Esophagus muscularis mucosa (tissue), 4 donors: ENCODE measurements at places on chromosomes 1 and 21. TPM values are rescaled to one million over a fixed set of nuclear protein-coding genes. Genes with fewer than 3 reads are reported as not detected.

Gene INKA2
- 4.0 TPM for total RNA-seq

Gene FALEC
- total RNA-seq = not detected

Gene SHISAL2A
- 0.17 TPM for total RNA-seq

Gene PCBP3
- total RNA-seq = 7.5 TPM

Gene PCSK9
- total RNA-seq = 0.29 TPM

Gene NRDC
- 61.5 TPM for total RNA-seq

Gene ZMYM4
- total RNA-seq = 27.2 TPM

Gene RNF186
- not detected for total RNA-seq

Gene SPRR2A
- total RNA-seq = not detected

Gene RGS8
- 0.06 TPM for total RNA-seq

Gene DNASE2B
- total RNA-seq = not detected

Gene FCRL5
- not detected for total RNA-seq

Gene NCAM2
- total RNA-seq = 7.5 TPM

- H3K27ac ChIP-seq = peak overlapping the region; percentile 92
- peak overlapping the region; percentile 79 for H3K4me3 ChIP-seq
- peaks cover 18% of the 10 kb centered on the region for H3K4me1 ChIP-seq
- H3K36me3 ChIP-seq = peaks cover 8% of the 10 kb centered on the region
- H3K27me3 ChIP-seq = no peaks in the 10 kb centered on the region
Observed at GRCh38 chr1:62436039-62436465, 797 bp upstream of the USP1 start.

- no peak overlapping the region for H3K27ac ChIP-seq
- H3K27me3 ChIP-seq = no peaks in the 10 kb centered on the region
- H3K36me3 ChIP-seq = no peaks in the 10 kb centered on the region
- no peaks in the 10 kb centered on the region for H3K4me1 ChIP-seq
- DNase-seq = no peak
- no peak overlapping the region for H3K4me3 ChIP-seq
Observed at GRCh38 chr1:90282811-90283210, 287.9 kb downstream of the ZNF326 start.

DNA sequence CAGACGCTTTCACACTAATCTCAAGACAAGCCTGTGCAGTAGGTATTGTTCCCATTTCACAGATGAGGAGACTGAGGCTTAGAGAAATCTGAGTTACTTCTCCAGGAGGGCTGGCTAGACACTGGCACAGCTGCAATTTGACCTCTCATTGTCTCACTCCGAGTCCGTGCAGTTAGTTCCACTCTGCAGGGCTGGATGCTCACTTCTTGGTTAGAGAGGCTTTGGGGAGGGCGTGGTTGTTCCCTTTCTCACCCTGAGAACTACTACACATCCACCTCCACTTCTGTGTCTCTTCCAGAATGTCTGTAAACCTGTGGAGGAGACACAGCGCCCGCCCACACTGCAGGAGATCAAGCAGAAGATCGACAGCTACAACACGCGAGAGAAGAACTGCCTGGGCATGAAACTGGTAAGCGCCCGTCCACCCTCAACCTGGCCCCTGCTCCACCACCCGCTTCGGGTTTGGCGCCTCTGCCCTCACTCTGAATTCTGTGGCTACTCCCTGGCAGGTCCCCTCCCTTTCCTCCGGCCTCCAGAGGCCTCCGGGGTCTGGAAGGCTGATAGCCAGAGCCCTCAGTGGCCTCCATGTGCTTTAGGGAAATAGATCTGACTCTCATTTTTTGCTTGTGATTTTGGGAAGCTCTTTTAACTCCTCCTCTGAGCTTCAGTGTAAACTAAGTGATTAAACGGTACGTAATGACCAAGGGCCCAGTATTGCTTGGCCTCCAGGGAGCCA is 29.1 kb downstream of the EIF2D start:
- no peaks in the 10 kb centered on the region for H3K27me3 ChIP-seq
- no peaks in the 10 kb centered on the region for H3K36me3 ChIP-seq
- DNase-seq = no peak
- no peak overlapping the region for H3K4me3 ChIP-seq
- H3K27ac ChIP-seq = no peak overlapping the region

DNA sequence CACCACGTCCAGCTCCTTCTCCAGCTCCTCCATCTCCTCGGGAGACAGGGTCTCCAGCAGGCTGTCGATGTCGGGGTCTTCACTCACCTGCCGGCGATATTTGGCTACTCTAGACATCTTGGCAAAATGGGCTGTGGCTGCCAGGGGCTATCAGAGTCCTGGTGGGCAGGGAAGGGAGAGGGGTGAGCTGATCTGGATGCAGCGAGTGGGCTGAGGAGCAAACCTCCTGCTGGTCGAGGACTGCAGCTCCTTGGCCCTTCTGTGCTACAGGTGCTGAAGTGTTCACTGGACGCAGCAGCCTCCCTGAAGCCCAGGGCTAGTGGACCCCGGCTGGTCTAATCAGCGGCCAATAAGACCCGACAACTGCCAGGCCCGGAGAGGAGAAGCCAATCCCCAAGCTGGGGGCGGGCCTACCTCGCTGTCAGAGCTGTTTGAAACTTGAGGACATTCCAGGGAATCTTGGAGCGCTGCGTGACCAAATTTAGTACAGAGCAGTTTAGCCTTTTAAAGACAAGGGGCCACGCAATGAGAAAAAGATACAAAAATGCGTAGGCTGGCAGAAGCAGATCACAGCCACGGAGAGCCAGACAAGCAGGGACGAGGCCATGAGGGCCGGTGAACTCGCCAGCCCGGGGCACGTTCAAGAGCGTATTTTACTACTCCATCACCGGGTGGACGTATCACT is at the start of gene LMOD1:
TSS of gene LMOD1 (minus strand) at position 325 of the 685 bp plus-strand sequence. CDS start at position 117, 208 bp downstream.
- no peaks in the 10 kb centered on the region for H3K27me3 ChIP-seq
- DNase-seq = peak; percentile 97
- H3K27ac ChIP-seq = peak within 1 kb of the TSS; percentile 95
- peak within 1 kb of the TSS; percentile 84 for H3K4me3 ChIP-seq
- H3K4me1 ChIP-seq = peaks cover 33% of the 10 kb centered on the region

GRCh38 chr1:241894016-241894415 is 46.0 kb downstream of the EXO1 start:
- H3K4me3 ChIP-seq = no peak overlapping the region
- no peak overlapping the region for H3K27ac ChIP-seq
- H3K36me3 ChIP-seq = no peaks in the 10 kb centered on the region

GRCh38 chr21:36265431-36265830 is 54.6 kb upstream of the MORC3 start:
- DNase-seq = no peak
- H3K4me1 ChIP-seq = no peaks in the 10 kb centered on the region
- H3K4me3 ChIP-seq = no peak overlapping the region
- no peaks in the 10 kb centered on the region for H3K27me3 ChIP-seq

DNA sequence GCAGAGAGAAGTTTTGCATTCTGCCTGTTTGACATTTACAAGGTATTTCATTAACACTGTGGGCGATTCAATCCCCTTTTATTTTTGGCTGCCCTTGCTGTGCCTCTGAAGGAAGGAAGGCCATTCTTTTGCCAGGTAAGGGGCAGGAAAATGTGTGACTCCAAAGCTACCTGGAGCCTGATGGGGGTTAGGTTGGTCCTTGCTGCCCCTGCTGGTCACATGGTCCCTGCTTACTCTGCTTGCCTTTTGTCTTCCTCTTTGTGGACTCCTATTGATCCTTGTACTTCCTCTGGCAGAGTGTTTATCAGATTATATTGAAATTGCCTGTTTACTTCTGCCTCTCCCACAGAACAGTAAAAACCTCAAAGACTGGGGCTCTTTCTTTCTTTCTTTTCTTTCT is 65.7 kb downstream of the ST6GALNAC3 start:
- no peak for DNase-seq
- H3K27ac ChIP-seq = peak overlapping the region; percentile 16

DNA sequence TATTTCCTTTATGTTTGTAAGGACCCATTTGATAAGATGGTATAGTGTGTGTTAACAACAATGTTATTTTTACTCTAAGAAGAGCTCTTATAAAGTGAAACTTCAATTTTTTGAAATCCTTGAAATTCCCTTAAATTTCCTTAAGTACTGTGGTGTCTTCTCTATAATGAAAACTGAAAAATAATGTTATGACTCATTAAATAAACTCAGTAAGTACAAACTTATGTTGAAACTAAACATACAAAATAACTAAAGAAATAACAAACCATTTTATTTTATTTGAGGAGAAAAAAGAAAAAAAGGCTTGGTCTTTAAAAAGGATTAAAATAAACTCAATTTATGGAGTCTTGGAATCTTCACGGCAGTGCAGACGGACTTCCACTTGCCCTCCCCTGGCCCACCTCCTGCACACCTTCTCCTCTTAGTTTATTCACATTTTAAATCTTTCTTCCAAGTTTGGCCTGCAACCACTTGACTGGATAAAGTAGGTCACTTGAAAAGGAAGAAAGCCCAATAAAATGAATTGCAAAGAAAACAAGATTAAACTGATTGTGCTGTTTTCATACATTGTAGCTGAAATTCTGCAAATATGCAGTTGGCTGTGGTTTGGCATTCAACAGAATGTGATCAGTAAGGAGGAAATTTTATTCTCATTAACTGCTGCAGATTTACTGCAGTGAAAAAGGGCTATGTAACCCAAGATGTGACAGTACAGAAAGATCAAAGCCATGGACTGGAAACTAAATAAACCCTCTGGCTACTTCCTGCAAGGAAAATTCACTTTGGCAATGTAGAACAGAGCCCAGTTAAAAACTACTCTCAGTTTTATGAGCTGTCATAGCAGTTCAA is 48.5 kb upstream of the SCYL3 start:
- H3K36me3 ChIP-seq = peaks cover 12% of the 10 kb centered on the region
- no peak overlapping the region for H3K4me3 ChIP-seq
- no peak overlapping the region for H3K27ac ChIP-seq
- peaks cover 6% of the 10 kb centered on the region for H3K4me1 ChIP-seq
- H3K27me3 ChIP-seq = no peaks in the 10 kb centered on the region

- H3K27ac ChIP-seq = no peak overlapping the region
- DNase-seq = no peak
- no peak overlapping the region for H3K4me3 ChIP-seq
- peaks cover 17% of the 10 kb centered on the region for H3K4me1 ChIP-seq
- no peaks in the 10 kb centered on the region for H3K27me3 ChIP-seq
Observed at GRCh38 chr1:193342811-193343210, 156.4 kb upstream of the B3GALT2 start.

- no peaks in the 10 kb centered on the region for H3K27me3 ChIP-seq
- no peak overlapping the region for H3K4me3 ChIP-seq
- no peak for DNase-seq
- no peak overlapping the region for H3K27ac ChIP-seq
- H3K36me3 ChIP-seq = no peaks in the 10 kb centered on the region
- H3K4me1 ChIP-seq = no peaks in the 10 kb centered on the region
Observed at GRCh38 chr1:4084446-4084845, 184.4 kb upstream of the C1orf174 start.

- H3K27me3 ChIP-seq = no peaks in the 10 kb centered on the region
- H3K4me3 ChIP-seq = no peak overlapping the region
- H3K27ac ChIP-seq = no peak overlapping the region
- DNase-seq = no peak
Observed at GRCh38 chr1:156599811-156600210, 1.5 kb downstream of the GPATCH4 start.

GRCh38 chr21:41508415-41509144 is 622 bp upstream of the TMPRSS2 start:
- H3K36me3 ChIP-seq = no peaks in the 10 kb centered on the region
- H3K27me3 ChIP-seq = peaks cover 30% of the 10 kb centered on the region
- DNase-seq = no peak

DNA sequence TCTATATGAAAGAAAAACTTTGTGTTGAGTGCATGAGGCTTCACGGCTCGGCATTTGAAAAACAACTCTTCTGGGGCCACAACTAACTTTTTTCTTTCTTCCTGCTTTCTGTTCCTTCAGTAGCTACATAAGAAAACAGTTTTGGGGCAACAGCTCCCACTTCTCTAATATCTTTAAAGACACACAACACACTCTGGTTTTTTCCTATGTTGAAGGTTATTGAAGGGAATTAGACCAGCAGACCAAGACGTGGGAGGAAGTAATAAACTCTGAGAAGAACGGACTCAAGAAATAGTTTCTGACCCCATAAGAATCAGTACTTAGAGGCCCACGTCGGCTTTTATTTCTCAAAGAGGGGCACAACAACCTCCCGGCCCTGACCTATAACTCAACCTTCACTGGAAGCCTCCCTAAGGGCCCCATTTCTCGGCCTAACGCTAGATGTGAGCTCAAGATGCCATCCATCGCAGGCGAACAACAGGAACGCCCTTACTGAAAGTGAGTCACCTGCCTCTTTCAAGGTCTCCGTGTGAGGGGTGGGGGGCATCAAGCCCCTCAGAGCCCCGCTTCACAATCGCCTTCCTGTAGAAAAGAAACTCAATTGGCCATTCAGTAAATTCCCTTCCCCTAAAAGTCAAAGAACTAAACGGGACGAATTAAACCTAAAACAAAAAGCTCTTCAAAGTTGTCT is 844 bp downstream of the ZMYM6 start:
- H3K36me3 ChIP-seq = no peaks in the 10 kb centered on the region
- peaks cover 38% of the 10 kb centered on the region for H3K4me1 ChIP-seq
- no peak for DNase-seq

- H3K36me3 ChIP-seq = no peaks in the 10 kb centered on the region
- DNase-seq = no peak
- H3K27ac ChIP-seq = no peak overlapping the region
- H3K4me3 ChIP-seq = no peak overlapping the region
- H3K27me3 ChIP-seq = no peaks in the 10 kb centered on the region
- H3K4me1 ChIP-seq = no peaks in the 10 kb centered on the region
Observed at GRCh38 chr1:11413986-11414391, 65.0 kb upstream of the DISP3 start.

- H3K27ac ChIP-seq = no peak overlapping the region
- H3K36me3 ChIP-seq = no peaks in the 10 kb centered on the region
- H3K4me1 ChIP-seq = no peaks in the 10 kb centered on the region
- no peaks in the 10 kb centered on the region for H3K27me3 ChIP-seq
- no peak for DNase-seq
Observed at GRCh38 chr1:55257958-55258357, 42.8 kb upstream of the USP24 start.

GRCh38 chr1:198937231-198938031 is 298.6 kb downstream of the PTPRC start:
- no peak for DNase-seq
- no peaks in the 10 kb centered on the region for H3K36me3 ChIP-seq
- H3K27ac ChIP-seq = peak overlapping the region; percentile 72
- no peaks in the 10 kb centered on the region for H3K27me3 ChIP-seq

DNA sequence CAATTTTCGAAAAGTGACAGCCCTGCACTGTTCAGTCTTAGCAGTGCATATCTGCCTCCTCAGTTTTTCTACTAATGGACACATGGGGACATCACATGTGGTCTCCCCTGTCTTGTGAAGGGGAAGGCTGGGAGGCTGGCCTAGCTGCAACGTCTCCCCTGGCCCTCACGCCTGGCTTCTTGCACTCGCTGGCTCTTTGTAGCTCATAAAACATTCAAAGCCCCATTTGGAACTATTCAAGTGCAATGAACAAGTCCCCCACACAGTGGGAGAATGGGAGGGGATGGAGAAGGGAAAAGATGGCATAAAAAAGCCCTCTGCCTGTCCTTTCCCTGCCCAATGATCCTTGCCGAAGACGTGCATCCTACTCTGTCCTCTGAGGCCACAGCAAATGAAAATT is 73.6 kb downstream of the PGBD5 start:
- no peaks in the 10 kb centered on the region for H3K36me3 ChIP-seq
- no peak overlapping the region for H3K27ac ChIP-seq
- no peaks in the 10 kb centered on the region for H3K27me3 ChIP-seq
- no peak for DNase-seq

- no peak overlapping the region for H3K4me3 ChIP-seq
- H3K27ac ChIP-seq = no peak overlapping the region
- no peaks in the 10 kb centered on the region for H3K36me3 ChIP-seq
- H3K27me3 ChIP-seq = no peaks in the 10 kb centered on the region
- H3K4me1 ChIP-seq = peaks cover 1% of the 10 kb centered on the region
- no peak for DNase-seq
Observed at GRCh38 chr21:43283136-43283924, 114.5 kb downstream of the CRYAA start.
